ENCODE measurements at places on chromosomes 1 and 21. TPM values are rescaled to one million over a fixed set of nuclear protein-coding genes. Genes with fewer than 3 reads are reported as not detected.
A peak's percentile ranks its signal among the peaks of the same experiment; 100 is the strongest.

The RNU1-4 gene
- total RNA-seq, result 1,043 TPM

The ZNF670 gene
- total RNA-seq, result 3.3 TPM

The S100A8 gene
- not detected for total RNA-seq

The CYP4A22 gene
- total RNA-seq, result not detected

The CASQ2 gene
- total RNA-seq, result not detected

DNA sequence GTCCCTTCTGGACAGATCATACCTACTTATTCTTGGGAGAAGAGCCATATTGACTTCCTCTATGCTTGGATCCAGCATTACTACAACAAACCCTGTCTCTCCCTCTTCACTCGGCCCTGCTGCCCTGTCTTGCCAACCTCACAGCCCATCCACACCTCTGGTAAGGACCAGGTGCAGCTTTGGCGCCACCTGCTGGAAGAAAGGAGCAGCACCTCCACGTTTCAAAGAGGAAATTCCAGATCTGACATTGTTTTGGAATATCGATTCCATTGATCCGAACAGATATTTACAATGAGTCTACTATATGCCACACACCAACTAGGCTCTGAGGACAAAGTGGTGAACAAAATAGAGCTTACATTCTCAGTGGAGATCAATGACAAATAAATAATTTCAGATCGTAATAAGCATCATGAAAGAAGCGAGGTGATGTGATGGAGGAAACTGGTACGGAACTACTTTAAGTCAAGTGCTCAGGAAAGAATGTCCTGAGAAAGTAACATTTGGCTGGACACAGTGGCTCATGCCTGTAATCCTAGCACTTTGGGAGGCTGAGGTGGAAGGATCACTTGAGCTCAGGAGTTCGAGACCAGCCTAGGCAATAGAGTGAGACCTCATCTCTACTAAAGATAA is 18.7 kb downstream of the MFSD2A start:
- H3K4me1 ChIP-seq, result no peaks in the 10 kb centered on the region
- no peaks in the 10 kb centered on the region for H3K27me3 ChIP-seq
- no peak overlapping the region for H3K27ac ChIP-seq
- no peak overlapping the region for H3K4me3 ChIP-seq
- peak; percentile 84 for DNase-seq
- H3K36me3 ChIP-seq, result peaks cover 2% of the 10 kb centered on the region

DNA sequence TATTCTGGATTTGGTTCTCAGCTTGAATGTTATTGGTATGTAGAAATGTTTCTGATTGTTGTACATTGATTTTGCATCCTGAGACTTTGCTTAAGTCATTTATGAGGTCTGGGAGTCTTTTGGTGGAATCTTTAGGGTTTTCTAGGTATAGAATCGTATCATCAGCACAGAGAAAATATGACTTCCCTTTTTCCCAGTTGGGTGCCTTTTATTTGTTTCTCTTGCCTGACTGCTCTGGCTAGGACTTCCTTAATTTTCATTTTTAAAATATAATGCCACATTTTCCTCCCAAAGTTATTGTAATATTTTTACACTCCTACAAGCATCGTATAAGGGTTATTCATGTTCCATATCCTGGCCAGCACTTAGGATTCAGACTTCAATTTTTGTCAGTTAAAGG is 111.1 kb downstream of the FNBP1L start:
- no peak for DNase-seq
- H3K4me1 ChIP-seq, result peaks cover 8% of the 10 kb centered on the region
- H3K27me3 ChIP-seq, result peaks cover 8% of the 10 kb centered on the region
- no peaks in the 10 kb centered on the region for H3K36me3 ChIP-seq

DNA sequence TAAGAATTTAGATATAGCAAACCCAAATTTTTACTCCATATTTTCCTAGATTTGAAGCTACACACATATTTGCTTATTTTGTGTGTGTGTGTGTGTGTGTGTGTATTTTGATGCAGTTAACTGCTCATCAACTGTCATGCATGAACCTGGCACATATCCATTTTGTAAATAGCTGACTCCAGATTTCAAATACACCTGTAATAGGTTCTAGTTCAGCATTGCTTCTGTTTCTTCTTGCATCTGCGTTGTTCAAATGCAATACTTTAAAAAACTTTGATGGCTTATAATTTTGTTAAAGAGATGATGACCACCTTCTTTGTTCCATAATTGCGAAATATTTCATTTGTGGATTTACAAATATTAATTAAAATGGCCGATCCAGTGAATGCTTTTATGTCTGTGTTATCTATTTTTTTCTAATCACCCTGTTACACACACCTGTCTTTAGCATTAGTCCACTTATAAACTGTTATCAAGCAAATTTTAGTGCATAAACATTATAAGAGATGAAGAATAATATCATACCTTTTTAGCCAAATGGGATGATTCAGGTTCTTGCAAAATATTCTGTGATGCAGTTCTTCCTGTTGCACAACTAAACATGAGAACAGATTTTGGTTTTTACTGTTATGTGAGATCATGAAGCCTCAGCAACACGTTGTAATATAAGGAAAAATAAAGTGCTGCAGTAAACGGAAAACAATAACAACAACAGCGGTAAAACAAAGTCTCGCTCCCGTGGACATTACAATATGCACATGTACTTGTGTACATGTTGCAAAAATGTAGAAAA is 12.7 kb upstream of the S100A11 start:
- H3K36me3 ChIP-seq, result no peaks in the 10 kb centered on the region
- DNase-seq, result no peak
- H3K27me3 ChIP-seq, result peaks cover 7% of the 10 kb centered on the region
- no peak overlapping the region for H3K4me3 ChIP-seq
- H3K27ac ChIP-seq, result no peak overlapping the region

DNA sequence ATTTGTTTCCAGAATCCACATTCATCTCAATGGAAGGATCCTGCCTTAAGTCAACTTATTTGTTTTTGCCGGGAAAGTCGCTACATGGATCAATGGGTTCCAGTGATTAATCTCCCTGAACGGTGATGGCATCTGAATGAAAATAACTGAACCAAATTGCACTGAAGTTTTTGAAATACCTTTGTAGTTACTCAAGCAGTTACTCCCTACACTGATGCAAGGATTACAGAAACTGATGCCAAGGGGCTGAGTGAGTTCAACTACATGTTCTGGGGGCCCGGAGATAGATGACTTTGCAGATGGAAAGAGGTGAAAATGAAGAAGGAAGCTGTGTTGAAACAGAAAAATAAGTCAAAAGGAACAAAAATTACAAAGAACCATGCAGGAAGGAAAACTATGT is 2.6 kb downstream of the GADD45A start:
- H3K4me1 ChIP-seq, result peaks cover 48% of the 10 kb centered on the region
- H3K27ac ChIP-seq, result no peak overlapping the region
- no peaks in the 10 kb centered on the region for H3K27me3 ChIP-seq
- DNase-seq, result no peak

- H3K4me1 ChIP-seq, result peaks cover 42% of the 10 kb centered on the region
- DNase-seq, result no peak
- peaks cover 11% of the 10 kb centered on the region for H3K36me3 ChIP-seq
- H3K27me3 ChIP-seq, result no peaks in the 10 kb centered on the region
- H3K27ac ChIP-seq, result peak overlapping the region; percentile 90
These were observed 30.1 kb downstream of the SKI start for GRCh38 chr1:2258122-2258681.

DNA sequence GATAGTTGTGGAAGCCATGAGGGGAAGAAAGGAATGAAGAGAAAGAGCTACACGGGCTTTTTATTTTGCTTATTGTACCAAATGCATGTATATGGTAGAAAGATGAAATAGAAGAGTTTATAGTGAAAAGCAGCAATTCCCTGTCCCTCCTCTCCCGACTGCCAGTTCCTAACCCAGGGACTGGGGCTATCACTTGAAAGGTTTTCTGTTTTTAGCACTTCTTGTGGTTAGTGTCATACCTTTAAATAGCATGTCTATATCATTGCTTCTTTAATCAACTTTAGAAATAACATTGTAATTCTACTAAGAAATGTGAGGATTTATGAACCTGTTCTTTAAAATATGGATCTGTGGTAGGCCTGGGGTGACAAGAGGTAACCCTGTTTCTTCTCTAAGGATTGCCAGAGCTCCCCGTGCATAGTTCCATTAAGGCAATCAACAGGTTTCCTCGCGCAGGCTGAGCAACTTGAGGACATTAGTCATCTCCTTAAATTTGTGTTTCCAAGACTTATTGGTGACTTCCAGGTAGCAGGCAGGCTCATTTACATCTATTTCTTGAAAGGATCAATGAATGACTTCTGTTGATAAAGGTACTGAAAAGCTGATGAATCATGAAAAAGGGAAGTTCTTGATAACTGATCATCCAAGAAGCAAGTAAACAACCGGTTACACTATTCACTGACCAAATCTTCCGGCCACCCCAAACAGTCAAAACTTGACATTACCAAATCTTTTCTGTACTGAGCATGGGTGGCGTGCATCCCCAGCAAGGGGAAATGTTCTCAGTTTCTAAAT is 37.8 kb upstream of the S1PR1 start:
- peak overlapping the region; percentile 20 for H3K4me3 ChIP-seq
- H3K36me3 ChIP-seq, result no peaks in the 10 kb centered on the region
- DNase-seq, result peak; percentile 81
- peak overlapping the region; percentile 89 for H3K27ac ChIP-seq

- peaks cover 1% of the 10 kb centered on the region for H3K27me3 ChIP-seq
- H3K4me3 ChIP-seq, result peak overlapping the region; percentile 80
- H3K27ac ChIP-seq, result peak overlapping the region; percentile 92
- peak; percentile 61 for DNase-seq
- H3K36me3 ChIP-seq, result peaks cover 4% of the 10 kb centered on the region
These were observed 33.3 kb downstream of the DNTTIP2 start for GRCh38 chr1:93845538-93846205.

GRCh38 chr1:94247138-94248094 is 10.0 kb upstream of the ARHGAP29 start:
- H3K4me1 ChIP-seq, result peaks cover 5% of the 10 kb centered on the region
- peaks cover 5% of the 10 kb centered on the region for H3K36me3 ChIP-seq
- DNase-seq, result peak; percentile 25
- no peak overlapping the region for H3K27ac ChIP-seq
- peaks cover 58% of the 10 kb centered on the region for H3K27me3 ChIP-seq

Measured in activated CD8-positive, alpha-beta T cell treated with anti-CD3 and anti-CD28 coated beads for 36 hours (primary cell).